ENCODE measurements at places on chromosomes 1 and 21. TPM values are rescaled to one million over a fixed set of nuclear protein-coding genes. Genes with fewer than 3 reads are reported as not detected.

Gene BACE2
- total RNA-seq: 438 TPM

Gene HSD11B1
- not detected for total RNA-seq

Gene AHCYL1
- total RNA-seq: 50.0 TPM

Gene BEND5
- total RNA-seq: 0.65 TPM

Gene IER5
- total RNA-seq: 22.9 TPM

Gene GBP6
- total RNA-seq: not detected

Gene SRM
- 35.9 TPM for total RNA-seq

Gene INAVA
- not detected for total RNA-seq

Gene ERG
- 170 TPM for total RNA-seq

Gene GJA9
- total RNA-seq: not detected

Gene NBPF12
- total RNA-seq: 5.0 TPM

Gene SH2D1B
- total RNA-seq: not detected

Gene SLAMF7
- total RNA-seq: not detected

Gene KCND3
- under 0.01 TPM for total RNA-seq

Gene LCE2C
- not detected for total RNA-seq

Gene FAM72D
- 0.65 TPM for total RNA-seq

Gene MGST3
- total RNA-seq: 104 TPM

Gene HES2
- 31.7 TPM for total RNA-seq

Gene THEM5
- not detected for total RNA-seq

Gene S1PR1
- 308 TPM for total RNA-seq

Gene BCAN
- 0.10 TPM for total RNA-seq

Gene C1orf141
- total RNA-seq: not detected

Gene DFFA
- 54.9 TPM for total RNA-seq

Gene ANGPTL3
- not detected for total RNA-seq

Gene OR10R2
- not detected for total RNA-seq

Gene EXTL2
- 25.8 TPM for total RNA-seq

Gene RGS8
- not detected for total RNA-seq

Gene FMN2
- 0.19 TPM for total RNA-seq

Gene GBP7
- not detected for total RNA-seq

Gene CFAP141
- not detected for total RNA-seq

Gene CYP4Z1
- total RNA-seq: not detected

Gene USH2A
- total RNA-seq: not detected

Gene BPNT1
- total RNA-seq: 23.8 TPM

Gene NUAK2
- 3.3 TPM for total RNA-seq

Gene AIDA
- total RNA-seq: 42.5 TPM

Gene HSPG2
- 2,795 TPM for total RNA-seq

Gene VCAM1
- 15.0 TPM for total RNA-seq

Gene F13B
- total RNA-seq: not detected

Gene ARHGEF10L
- total RNA-seq: 0.98 TPM

Gene ATP1A4
- total RNA-seq: not detected

Gene CLCA2
- total RNA-seq: 0.10 TPM

Gene ADAM30
- total RNA-seq: not detected

Gene GJA8
- not detected for total RNA-seq

Gene APOBEC4
- not detected for total RNA-seq

Gene FCRL2
- not detected for total RNA-seq

Gene PATJ
- 3.2 TPM for total RNA-seq

Gene ZNF695
- total RNA-seq: 3.0 TPM

Gene CD1B
- total RNA-seq: not detected

Gene BARHL2
- total RNA-seq: not detected

Gene PTPRF
- 173 TPM for total RNA-seq

Gene SYCP1
- total RNA-seq: not detected

Gene KRTAP7-1
- not detected for total RNA-seq

All from vein endothelial cell (primary cell).